Right cardiac atrium (tissue), 5 donors: ENCODE measurements at places on chromosomes 7 and 10.

DNA sequence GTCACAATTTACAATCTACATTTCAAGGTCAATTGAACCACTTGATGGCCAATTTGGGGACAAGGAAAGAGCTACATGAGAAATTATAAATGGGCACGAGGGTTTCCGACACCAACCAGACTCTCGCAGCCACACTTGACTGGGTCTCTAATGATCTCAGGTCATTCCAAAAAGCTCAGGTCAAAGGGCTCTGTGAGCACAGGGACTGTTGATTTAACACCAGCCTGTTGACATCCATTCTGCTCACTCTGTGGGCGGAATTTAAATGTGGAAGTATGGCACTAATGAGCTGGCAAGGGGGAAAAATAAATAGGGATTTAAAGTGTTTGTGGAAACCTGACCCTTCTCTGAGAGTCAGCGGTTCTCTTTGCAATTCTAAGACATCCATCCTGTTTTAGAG lies 810.7 kb upstream of the AUTS2 start:
- DNase-seq = no peak

GRCh38 chr10:110873951-110874350 lies 2.2 kb downstream of the PDCD4 start:
- no peak for DNase-seq

DNA sequence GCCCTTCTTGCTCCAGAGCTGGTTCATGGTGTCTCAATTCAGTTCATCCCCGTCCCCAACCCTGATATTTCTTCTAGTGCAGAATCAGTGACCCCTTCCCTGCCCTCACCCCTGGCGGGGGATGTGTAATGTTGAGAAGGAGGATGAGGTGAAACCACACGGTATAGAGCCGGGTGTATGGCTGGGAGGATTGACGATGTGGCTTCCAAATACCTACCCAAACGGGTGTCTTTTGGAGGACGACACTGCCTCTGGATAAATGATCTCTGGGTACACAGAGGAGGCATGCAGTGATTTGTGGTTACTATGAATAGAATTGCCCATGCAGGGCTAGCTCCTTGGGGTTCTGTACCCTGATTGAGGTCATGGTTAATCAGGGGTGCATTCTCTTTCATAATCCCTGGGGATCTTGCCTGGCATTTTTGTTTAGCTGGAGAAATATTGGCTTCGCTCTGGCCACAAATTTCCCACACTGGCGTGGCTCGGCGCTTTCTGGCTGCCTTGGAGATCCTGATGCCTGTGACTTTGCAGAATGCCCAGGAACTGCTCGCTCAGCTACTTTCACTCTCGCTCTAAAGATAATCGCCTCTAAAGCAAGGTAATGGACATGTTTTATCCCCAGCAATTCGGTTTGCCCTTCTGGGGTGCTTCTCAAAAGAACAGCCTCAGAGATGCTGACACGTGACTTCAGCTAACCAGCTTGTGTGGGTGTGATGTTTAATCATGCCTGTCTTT lies 89.2 kb downstream of the RBM20 start:
- DNase-seq = no peak

DNA sequence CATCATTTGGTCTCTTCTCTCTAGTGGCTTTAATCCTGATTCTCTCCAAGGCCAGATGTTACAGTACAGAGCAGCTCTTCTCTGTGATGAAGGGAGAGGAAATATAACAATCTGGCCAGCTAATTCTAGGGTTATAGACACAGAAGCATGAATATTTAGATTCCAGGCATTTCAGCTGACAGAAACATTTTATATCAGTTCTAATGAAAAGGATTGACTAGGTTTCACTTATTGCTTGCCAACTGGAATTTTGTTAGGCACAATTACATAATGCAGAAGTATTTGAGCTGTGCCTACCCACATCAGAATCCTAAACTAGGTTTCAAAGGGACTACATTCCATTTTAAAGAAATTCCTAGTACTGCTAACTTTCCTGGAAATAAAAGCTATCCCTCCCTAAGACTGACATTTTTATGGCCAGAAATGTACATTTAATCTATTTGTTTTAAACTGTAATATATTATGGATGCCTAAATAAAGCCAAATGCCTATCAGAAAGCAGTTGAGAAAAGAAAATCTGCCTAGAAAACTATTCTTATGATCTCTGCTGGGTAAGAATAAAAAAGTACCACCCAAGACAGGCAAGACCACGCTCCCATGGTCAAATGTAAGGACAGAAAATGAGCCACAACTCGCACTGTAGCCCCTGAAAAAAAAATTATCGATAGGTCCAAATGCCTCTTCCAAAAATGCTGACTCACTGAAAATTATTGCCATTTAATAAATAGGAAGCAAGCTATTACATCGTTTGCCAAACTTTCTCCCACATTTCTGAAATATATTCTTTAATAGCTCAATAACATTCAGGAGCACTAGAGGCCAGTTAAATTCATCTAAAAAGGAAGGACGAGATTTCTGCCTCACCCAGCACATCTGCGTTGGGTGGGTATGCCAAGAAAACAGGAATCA lies 498.1 kb downstream of the KCNMA1 start:
- no peak for DNase-seq

- no peak for DNase-seq
Measured at GRCh38 chr7:68679459-68680234, 918.6 kb upstream of the AUTS2 start.
